ENCODE measurements at places on chromosomes 7 and 10.

GRCh38 chr10:33676606-33677339, 342.3 kb upstream of the NRP1 start:
- no peak overlapping the region for H3K4me3 ChIP-seq
- H3K36me3 ChIP-seq, result no peaks in the 10 kb centered on the region
- no peaks in the 10 kb centered on the region for H3K27me3 ChIP-seq
- H3K4me1 ChIP-seq, result no peaks in the 10 kb centered on the region
- no peak for DNase-seq
- H3K27ac ChIP-seq, result no peak overlapping the region

DNA sequence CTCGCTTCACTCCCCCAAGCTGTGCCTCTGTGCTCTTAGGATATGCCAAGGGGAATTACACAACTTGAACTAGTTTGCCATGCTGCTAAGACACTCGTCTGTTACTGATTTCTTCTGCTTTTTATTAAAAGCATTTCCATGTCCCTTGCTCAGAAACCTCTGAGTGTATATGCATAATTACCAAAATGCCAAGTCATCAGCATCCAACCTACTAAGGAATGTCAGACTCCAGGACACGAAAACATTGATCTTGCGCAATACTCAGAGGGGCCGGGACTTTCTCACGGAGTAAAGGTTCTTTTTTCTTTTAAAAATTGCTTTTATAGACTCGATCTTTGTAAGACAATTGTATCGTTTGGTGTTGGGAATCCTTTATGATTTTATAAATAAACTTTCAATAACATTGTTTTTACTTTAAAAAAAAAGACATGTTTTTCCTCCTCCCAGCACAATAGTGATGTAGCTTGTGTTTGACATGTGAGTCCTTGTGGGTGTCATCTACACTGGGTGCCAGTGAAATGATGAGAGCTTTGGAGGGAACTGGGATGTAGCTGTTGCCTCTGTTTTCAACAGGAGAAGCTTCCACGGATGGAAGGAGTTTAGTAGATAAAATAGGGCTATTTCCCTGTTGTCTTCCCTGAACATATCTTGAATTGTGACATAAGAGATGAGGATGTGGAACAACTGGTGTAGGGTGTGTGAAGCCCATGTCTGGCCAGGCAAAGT, 43.6 kb downstream of the CNNM1 start:
- no peaks in the 10 kb centered on the region for H3K27me3 ChIP-seq
- H3K4me3 ChIP-seq, result no peak overlapping the region
- no peaks in the 10 kb centered on the region for H3K36me3 ChIP-seq
- H3K27ac ChIP-seq, result no peak overlapping the region

GRCh38 chr10:75021379-75022249, 89.8 kb upstream of the SAMD8 start:
- peaks cover 44% of the 10 kb centered on the region for H3K4me1 ChIP-seq
- peak overlapping the region; percentile 37 for H3K4me3 ChIP-seq

DNA sequence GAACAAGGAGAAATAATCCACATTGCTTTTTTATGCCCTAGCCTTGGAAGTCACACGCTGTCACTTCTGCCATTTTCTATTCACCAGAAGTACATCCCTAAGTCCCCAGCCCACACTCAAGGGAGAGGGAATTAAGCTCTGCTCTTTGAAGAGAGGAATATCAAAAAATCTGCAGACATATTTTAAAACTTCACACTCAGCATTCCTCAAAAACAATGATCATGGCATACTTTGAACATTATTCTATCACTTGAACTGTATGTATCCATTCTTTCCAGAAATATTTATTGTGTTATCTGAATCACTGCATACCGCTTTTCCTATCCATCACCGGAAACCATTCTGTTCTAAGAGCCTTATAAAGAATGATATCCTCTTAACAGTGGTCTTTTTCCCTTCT, 9.4 kb downstream of the ABCC2 start:
- no peak for DNase-seq
- H3K27ac ChIP-seq, result no peak overlapping the region
- H3K4me1 ChIP-seq, result no peaks in the 10 kb centered on the region

DNA sequence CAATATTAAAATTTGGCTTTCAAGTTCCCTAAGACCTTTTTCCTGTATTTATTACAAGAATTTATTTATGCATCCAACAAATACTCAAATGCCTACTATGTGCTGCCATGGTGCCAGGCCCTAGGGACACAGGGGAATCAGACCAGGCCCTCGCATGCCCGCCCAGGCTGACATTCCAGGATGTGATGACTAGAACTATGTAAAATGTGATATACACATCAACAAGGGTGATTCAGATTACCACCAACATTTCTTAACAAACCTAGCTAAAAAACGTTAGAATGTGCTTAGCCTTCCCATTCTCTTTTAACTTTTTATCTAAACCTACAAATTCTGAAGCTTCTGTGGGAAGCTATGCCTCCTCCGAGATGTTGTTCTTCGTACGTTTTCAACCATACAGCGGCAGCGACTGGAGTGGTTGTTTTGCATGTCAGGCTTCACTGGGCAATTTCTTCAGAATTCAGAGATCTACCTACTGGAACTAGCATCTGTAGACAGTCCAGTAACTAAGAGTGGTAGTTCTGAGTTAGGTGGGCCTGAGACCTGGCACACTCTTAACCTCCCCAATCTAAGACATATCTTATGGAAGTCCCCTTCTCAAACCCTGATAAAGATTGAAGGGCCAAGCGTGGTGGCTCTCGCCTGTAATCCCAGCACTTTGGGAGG, 22.1 kb downstream of the GNA12 start:
- no peak overlapping the region for H3K27ac ChIP-seq
- H3K4me1 ChIP-seq, result peaks cover 28% of the 10 kb centered on the region

DNA sequence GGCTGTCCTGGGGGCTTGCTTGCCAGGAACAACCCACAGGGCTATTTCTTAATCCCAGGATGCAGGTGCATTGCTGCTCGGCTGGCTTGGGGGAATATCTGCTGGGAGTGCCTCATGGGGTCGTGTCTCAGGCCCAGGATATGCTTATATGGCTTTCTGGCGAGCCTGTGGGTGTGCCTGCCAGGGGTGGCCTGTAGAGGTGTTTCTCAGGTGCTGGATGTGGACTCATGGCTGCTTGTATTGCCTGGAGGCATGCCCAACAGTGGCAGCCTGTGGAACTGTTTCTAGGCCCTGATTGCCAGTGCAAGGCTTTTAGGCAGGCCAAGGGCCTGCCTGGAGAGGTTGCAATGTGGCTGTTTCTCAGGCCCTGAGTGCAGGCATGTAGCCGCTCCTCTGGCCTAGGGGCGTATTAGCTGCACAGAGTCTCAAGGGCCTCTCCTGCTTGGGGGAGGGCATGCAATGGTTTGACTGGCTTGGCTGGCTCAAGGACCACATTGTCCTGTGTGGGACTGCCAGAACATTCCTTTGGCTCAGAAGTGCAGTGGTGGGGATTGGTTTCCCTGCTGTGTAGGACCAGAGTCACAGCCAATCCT, 202.1 kb downstream of the ATRNL1 start:
- no peaks in the 10 kb centered on the region for H3K4me1 ChIP-seq
- DNase-seq, result no peak
- H3K27ac ChIP-seq, result no peak overlapping the region
- no peaks in the 10 kb centered on the region for H3K27me3 ChIP-seq
- H3K4me3 ChIP-seq, result no peak overlapping the region

- H3K27ac ChIP-seq, result no peak overlapping the region
- no peaks in the 10 kb centered on the region for H3K27me3 ChIP-seq
- H3K4me3 ChIP-seq, result no peak overlapping the region
- no peaks in the 10 kb centered on the region for H3K36me3 ChIP-seq
- peak; percentile 10 for DNase-seq
- no peaks in the 10 kb centered on the region for H3K4me1 ChIP-seq
These were observed 272.4 kb downstream of the ETV1 start for GRCh38 chr7:13717031-13717430.

DNA sequence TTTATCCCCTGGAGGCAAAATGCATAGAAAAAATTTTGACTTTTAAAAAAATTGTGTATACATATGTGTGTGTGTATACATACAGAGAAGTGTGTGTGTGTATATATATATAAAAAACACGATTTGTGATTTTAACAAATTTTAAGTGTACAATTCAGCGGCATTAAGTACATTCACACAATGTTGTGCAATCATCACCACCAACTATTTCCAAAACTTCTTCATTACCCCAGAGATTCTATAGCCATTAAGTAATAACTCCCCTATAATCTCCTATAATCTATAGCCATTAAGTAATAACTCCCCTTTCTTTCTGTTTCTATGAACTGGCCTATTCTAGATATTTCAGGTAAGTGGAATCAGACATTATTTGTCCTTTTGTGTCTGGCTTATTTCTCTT, 20.7 kb upstream of the CAMK2B start:
- 0 out of 2 replicates have a peak, but pooled peaks cover 2% of the 10 kb centered on the region for H3K4me1 ChIP-seq
- H3K27me3 ChIP-seq, result peaks cover 5% of the 10 kb centered on the region
- no peaks in the 10 kb centered on the region for H3K36me3 ChIP-seq
- H3K27ac ChIP-seq, result no peak overlapping the region
- no peak for DNase-seq
- H3K4me3 ChIP-seq, result no peak overlapping the region

DNA sequence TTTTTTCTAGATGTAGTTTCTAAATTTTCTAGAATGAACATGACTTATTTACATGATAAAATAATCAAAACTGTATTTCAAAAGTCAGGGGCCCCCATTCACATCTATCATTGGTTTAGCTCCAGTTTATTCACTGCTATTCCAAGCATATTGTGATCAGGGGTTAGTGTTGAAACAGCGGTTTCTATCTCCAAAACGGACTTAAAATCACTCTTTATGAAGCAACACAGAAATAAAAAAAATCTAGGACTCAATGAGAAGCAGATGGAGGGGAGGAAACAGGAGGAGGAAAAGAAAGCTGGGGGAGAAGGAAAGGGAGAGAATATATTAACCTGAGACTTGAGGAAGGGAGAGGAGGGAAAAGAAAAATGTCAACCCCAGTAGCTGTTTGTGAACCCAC, 14.8 kb upstream of the CH25H start:
- no peaks in the 10 kb centered on the region for H3K27me3 ChIP-seq
- no peak overlapping the region for H3K27ac ChIP-seq
- no peak overlapping the region for H3K4me3 ChIP-seq
- no peak for DNase-seq

- no peaks in the 10 kb centered on the region for H3K4me1 ChIP-seq
- no peak for DNase-seq
- H3K4me3 ChIP-seq, result no peak overlapping the region
- peaks cover 57% of the 10 kb centered on the region for H3K36me3 ChIP-seq
- no peaks in the 10 kb centered on the region for H3K27me3 ChIP-seq
These were observed 282.0 kb upstream of the FZD1 start for GRCh38 chr7:90982228-90982627.

DNA sequence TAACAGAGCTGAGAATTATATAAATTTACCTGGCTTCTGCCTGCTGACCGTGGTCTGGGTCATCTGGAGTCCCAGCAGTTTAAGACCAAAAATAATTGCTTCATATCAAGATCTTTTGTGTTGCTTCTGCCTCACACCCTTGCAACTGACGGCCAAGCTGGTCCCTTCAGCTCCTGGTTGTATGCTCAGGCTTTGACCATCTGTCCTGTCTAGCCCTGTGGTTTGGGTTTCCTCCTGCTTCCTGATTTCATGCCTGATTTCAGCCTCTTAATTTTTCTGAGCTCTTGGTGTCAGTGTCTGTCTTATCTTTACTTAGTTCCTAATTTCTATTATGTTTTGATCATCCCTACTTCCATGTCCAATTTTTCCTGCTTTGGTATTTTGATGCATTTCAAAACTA, 87.9 kb upstream of the PLXDC2 start:
- H3K27ac ChIP-seq, result no peak overlapping the region
- no peaks in the 10 kb centered on the region for H3K4me1 ChIP-seq
- H3K4me3 ChIP-seq, result no peak overlapping the region
- H3K36me3 ChIP-seq, result no peaks in the 10 kb centered on the region
- DNase-seq, result no peak

DNA sequence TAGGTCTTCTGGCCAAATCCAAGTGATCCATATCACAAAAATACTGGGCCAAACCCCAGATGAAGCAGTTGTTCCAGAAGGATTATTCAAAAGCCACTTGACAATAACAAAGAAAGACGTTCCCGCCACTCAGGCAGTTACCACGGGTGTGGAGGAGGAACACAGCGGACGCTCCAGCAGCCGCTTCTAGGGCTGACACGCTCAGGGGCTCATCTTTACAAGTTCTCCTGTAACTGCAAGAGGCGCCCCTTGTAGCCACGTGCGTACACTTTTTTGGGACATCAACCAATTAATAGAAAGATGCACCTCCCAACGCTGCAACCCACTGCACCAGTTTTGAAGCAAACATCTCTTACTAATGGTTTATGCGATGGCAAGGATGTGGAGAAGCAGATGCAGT, 159.4 kb downstream of the GRID1 start:
- no peak overlapping the region for H3K27ac ChIP-seq
- no peaks in the 10 kb centered on the region for H3K4me1 ChIP-seq
- DNase-seq, result no peak
- H3K36me3 ChIP-seq, result no peaks in the 10 kb centered on the region
- H3K4me3 ChIP-seq, result no peak overlapping the region

- no peak overlapping the region for H3K4me3 ChIP-seq
- no peak overlapping the region for H3K27ac ChIP-seq
- no peak for DNase-seq
- no peaks in the 10 kb centered on the region for H3K27me3 ChIP-seq
- H3K4me1 ChIP-seq, result no peaks in the 10 kb centered on the region
- H3K36me3 ChIP-seq, result no peaks in the 10 kb centered on the region
These were observed 43.5 kb downstream of the PRTFDC1 start for GRCh38 chr10:24908793-24909423.

DNA sequence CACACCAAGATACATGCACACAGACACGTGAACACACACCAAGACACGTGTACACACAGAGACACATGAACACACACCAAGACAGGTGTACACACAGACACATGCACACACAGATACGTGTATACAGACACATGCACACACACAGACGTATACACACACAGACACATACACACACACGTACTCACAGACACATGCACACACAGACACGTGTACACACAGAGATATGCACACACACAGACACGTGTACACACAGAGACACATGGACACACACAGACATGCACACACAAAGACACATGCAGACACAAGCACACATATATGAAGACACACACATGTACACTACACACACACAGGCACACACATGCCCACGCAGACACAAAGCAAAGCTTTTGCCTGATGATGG, 134.6 kb downstream of the TCERG1L start:
- 0 out of 2 replicates have a peak, but pooled peaks cover 1% of the 10 kb centered on the region for H3K27me3 ChIP-seq
- H3K27ac ChIP-seq, result no peak overlapping the region
- no peaks in the 10 kb centered on the region for H3K36me3 ChIP-seq
- no peak overlapping the region for H3K4me3 ChIP-seq
- DNase-seq, result no peak

GRCh38 chr10:72567421-72567820, 58.5 kb downstream of the MICU1 start:
- H3K36me3 ChIP-seq, result peaks cover 3% of the 10 kb centered on the region
- DNase-seq, result no peak
